Left lung (tissue), 14 donors: ENCODE measurements at places on chromosomes 6 and 20. TPM values are rescaled to one million over a fixed set of nuclear protein-coding genes. Genes with fewer than 3 reads are reported as not detected.

DNA sequence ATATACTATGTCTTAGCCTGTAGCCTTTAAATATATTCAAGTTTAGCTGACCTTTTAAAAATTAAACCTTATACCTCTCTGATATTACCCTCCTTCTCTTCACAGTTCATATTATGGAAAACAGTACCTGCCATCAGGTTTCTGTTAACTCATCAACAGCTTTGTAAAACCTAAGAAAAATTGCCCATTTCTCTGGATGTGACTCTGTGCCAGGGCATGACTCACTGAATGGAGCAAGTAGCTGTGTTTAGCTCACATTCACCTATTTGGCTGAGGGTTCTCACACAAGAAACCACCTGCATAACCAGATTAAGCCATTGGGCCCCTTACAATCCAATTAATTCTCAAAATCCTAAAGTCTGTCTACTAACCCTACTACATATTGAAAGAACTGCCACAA, 678.8 kb upstream of the MARCKS start:
- no peak for DNase-seq

- no peak for DNase-seq
Measured at GRCh38 chr20:2108987-2109386, 7.4 kb downstream of the STK35 start.

DNA sequence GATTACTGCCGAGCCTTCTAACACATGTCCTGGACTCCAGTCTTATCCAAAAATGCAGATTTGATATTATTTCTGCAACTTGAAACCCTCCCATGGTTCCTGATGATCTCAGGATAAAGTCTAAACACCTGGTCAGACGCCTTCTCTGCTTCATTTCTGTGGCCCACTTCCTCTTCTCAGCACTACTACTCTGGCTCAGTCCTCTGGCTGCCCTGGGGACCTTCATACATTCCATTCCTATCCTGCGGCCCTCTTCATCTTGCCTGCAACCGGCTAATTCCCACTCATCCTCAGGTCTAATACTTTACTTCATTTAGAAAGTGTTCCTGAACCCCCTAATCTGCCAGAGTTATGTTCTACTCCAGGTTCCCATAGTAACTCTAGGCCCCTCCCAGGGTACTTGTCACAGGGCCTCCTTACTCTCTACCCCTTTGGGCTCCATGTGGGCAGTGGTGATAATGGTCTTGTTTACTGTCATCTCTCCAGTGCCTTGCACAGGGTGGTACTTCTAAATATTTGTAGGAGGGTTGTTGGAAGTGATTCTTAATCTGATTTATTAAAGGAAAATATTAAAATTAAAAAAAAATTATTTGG, 18.9 kb downstream of the MAN1A1 start:
- no peak for DNase-seq

DNA sequence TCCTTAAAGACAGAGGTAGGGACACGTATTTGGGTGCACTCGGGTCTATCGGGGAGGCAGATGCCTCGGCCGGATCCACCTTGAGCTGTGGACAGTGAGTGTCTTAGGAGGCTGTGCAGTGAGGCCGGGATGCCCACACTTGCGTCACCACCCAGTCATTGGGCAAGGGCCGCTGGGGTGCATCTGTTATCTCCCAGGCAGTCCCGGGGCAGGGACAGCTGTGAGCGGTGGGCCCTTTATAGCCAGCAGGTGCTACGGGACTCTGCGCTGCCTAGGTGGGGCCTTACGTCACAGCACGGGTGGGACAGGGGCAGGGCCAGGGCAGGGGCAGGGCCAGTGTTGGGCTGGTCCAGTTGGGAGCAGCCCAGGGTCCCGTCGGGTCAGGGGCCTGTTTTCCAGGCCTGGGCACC, 689 bp upstream of the COL20A1 start:
- DNase-seq, result no peak

GRCh38 chr6:79167931-79168694, 66.4 kb downstream of the HMGN3 start:
- no peak for DNase-seq

DNA sequence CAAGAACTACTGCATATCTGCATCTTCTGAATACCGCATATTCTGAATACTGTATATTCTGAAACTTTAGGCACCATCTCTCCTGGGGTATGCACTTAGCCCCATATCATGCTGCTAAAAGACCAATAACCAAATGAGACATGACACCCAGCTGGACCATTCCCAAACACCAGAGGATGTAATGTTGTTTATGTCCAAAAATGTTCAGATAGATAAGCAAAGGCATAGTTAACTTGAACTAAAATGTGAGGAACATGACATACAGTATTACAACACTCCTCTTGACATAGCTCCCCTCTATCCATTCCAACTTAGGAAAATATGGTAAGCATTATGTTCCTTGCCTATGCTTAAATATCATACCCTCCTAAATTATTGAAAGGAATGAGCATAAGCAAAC, 127.3 kb downstream of the TENT5A start:
- no peak for DNase-seq

- no peak for DNase-seq
Measured at GRCh38 chr6:32151863-32152768, at the start of gene PRRT1. Gene PRRT1, minus strand, starts transcription at chr6:32151939. Its CDS starts 112 bp downstream, at chr6:32151827.

DNA sequence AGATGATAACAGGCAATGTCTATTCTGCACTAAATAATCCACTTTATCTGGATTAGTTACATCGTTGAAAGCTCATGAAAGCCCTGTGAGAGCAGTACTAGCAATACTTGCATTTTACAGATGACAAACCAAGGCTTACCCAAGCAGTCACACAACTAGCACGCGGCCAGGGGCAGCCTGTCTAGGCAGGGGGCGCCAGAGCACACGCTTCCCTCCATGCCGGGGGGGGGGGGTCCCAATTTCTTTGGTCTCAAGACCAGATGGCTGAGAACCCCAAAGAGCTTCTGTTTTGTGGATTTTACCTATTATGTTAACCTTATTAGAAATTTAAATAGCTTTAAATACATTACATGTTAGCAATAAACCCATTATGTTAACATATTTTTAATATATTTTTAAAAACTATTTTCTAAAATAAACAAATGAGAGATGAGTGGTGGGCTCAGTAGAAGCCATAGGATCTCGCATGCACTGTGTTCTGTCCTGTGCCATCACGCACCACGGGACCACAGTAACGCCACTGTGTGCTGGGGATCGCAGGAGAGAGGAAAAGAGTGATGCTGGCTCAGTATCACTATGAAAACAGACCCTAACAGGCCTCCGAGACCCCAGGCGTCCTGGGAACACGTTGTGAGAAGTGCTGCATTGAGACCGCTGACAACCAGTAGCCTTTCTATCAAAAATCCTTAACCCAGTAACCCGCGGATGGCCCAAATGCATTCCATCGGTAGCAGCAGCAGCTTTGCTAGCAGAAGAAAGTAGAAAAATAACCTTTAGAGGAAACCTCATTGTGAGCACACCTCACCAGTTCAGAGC, 5.3 kb upstream of the PRR18 start:
- DNase-seq, result no peak

DNA sequence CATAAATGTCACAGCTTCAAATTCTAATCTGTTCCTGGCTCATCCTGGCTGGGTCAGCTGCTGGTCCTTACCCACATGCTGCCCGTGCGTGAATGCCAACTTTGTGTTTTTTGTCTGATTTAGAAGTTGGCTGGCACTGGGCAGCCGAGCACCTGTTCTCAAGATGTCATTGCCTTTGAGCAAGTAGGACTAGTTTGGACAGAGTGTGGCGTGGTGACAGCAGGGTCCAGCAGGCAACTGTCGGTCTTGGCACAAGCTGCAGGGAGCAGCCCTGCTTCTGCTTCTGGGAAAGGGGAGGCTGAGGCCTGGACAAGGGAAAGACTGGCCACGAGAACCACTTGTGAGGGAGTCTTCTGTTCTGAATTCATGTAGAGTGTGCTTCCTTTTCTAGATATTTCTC, 26.4 kb upstream of the ADRM1 start:
- no peak for DNase-seq

DNA sequence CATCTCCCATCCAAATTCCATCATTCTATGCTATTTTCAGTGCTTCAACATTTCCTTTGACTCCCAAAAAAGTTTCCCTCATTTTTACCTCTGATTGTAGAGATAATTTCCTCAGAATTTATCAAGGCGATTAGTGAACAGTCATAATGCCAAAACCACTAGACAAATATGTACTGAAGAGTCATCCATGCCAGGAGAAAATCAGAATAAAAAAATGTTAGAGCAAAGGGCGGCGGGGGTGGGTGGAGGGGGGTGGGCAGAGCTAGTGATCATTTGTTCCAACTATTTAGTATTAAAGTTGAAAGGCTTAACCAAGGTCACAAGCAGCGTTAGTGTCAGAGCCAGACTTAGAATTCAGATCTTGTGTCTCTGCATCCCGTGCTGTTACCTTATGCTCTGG, 5.3 kb upstream of the ADGRF5 start:
- DNase-seq, result no peak

GRCh38 chr6:8085053-8085511, 17.3 kb downstream of the EEF1E1 start:
- no peak for DNase-seq

DNA sequence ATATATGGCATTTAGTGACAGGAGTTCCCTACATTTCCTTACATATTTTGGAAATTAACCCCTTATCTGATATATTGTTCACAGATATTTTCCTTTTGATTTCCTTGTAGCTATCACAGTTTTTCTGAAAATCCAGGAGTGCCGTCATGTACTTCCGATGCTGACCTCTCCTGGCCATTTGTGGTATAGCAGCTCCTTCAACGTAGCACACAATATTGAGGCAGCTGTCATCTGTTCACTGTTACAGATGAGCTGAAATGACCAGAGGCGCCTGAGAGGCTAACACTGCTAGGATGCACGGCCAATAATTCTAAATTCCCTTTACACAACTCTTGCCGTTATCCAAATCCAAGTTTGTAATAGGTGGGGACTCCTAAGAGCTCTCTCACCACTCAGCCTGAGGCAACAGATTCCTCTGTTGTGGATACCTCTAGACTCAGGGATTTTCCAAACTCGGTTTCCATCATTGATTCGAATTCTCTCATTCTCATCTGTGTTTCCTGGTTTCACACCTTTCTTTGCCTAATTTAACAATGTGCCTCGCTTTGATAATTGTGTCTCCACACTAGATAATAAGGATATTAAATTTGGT, 53.0 kb downstream of the MMUT start:
- peak; percentile 76 for DNase-seq

DNA sequence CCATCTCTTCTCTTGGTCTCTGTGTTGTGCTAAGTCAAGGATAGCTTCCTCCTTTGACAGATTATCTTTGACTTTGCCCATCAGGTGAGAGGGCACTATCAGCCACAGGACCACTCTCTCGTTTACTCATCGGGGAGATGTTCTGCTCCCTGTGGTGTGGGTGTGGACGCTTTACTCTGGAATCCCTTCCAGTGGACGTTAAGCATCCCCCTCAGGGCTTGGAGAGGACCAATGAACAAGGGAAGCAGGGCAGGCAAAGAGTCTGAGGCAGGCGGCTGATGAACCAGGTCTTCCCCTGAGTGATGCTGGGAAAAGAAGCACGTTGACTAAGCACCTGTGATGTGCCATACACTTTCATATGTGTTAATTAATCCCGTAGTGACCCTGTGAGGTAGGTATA, 21.0 kb upstream of the RNF24 start:
- no peak for DNase-seq

DNA sequence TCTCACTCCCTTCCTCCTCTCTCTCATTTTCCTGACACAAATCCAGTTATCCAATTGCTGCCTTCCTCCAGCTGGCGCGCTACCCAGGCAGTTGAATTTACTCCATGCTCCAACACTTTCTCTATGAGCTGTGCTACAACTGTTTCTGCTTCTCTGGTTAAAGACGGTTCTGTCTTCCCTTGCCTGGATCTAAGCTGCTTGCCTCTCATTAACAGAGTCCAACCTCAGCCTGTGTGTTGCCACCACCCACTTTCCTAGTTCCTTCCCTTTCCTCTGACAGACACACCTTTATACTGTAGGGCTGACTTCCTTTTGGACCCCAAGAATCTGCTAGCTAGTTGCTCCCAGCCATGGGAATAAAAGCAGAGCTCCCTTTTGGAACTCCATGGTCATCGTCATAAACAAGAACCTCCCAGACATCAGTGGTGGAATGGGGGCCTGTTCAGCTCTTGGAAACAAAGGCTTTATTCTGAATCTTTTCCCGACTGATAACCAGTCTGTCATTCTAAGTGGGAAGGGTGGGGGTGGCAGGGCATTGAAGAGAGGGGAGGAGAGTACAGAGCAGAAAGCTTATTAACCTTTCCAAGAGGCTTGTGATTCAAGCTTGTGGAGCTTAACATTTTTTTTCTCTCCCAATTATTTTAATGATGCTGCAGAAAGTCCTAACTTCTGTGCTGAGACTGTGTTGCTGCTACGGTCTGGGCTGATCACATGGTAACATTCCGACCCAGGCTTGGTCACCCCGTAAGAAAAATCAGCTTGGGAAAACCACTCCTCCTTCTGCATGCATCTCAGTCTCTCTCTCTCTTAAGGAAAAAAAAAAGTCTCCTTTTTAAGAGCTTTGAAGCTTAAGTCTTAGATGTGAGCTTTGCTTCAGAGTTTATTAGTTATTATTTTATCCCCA, 31.3 kb upstream of the BMP2 start:
- no peak for DNase-seq

DNA sequence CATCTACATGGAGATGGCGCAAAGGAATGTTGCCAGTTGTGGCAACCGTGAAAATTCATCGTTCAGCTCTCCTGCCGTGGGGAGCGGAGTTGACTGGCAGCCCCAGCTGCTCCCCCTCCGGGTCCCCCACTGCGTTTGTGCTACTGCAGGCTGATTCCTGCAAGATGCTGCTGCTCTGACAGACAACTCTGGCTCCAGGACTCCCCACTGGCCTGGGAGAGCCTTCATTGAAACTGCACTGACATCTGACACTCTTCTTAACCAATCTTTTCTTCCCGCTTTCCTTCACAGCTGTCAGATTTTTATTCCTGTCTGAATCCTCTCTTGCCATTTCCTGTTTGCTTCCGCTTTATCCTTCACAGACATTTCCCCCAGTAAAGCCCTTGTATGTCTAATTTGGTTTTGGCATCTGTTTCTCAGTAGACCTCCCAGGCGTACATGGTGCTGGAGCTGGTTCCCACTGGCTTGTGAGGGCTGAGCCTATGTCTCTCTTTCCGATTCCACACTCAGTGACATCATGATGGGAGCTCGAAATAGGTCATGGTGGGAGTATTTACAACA, 9.5 kb upstream of the ATRN start:
- peak; percentile 29 for DNase-seq

- no peak for DNase-seq
Measured at GRCh38 chr6:46998436-46999017, 43.6 kb downstream of the ADGRF1 start.

DNA sequence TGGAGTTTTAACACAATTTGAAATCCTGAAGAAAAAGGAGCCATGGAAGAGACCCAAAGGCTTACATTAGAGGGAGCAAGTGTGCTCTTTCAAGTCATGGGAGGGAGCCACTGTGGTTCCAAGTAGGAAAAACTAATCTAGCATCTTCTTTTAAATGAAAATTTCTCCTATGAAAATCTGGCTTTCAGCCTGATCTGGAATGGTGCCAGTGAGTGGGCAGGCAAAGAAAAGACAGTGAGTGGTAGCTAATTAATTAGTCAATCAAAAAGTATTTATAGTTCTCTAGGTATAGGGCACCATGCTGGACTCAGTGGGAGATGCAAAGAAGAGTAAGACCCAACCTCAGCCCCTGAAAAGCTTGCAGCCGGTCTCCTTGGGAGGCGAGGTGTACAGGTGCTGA, 21.9 kb downstream of the CAP2 start:
- DNase-seq, result no peak

- DNase-seq, result no peak
Measured at GRCh38 chr6:37365791-37366190, 12.0 kb downstream of the RNF8 start.

Gene KCNK16
- 0.85 TPM for polyA plus RNA-seq

Gene NHSL1
- 89.8 TPM for polyA plus RNA-seq

Gene CLPSL1
- not detected for polyA plus RNA-seq

Gene KCNK15
- not detected for polyA plus RNA-seq

Gene PRR18
- 0.67 TPM for polyA plus RNA-seq

Gene HCK
- 5.2 TPM for polyA plus RNA-seq

Gene CALHM6
- 4.7 TPM for polyA plus RNA-seq

Gene RIPPLY2
- polyA plus RNA-seq, result not detected

Gene CTAGE9
- not detected for polyA plus RNA-seq
